ENCODE measurements at places on chromosomes 16 and 17.
A peak's percentile ranks its signal among the peaks of the same experiment; 100 is the strongest.

DNA sequence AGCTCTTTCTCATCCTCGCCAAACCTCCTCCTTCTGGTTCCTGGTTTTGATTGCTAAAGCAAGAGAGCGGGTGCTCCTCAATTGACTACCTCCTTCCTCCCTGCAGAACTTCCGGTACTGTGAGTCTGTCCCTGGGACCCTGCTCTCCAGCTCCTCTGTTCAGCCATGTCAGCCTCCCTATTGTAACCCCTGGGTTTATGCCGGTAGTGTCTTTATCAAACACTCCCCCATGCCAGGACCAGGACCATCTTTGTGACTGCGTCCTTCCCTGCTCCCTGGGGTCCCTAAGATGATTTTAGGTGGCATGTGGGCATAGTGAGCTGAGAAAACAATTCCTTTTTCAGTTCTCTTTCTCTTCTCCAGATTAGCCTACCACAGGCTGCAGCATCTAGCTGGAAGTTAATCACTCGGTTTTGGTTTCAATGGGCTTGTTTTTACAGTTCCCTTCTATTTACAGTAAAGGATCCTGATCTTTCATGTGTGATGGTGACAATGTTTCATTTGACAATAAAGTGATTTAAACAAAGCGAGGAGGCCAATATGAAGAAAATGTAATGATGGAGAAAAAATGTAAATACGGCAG is 27.7 kb upstream of the IL21R start:
- no peak for DNase-seq

DNA sequence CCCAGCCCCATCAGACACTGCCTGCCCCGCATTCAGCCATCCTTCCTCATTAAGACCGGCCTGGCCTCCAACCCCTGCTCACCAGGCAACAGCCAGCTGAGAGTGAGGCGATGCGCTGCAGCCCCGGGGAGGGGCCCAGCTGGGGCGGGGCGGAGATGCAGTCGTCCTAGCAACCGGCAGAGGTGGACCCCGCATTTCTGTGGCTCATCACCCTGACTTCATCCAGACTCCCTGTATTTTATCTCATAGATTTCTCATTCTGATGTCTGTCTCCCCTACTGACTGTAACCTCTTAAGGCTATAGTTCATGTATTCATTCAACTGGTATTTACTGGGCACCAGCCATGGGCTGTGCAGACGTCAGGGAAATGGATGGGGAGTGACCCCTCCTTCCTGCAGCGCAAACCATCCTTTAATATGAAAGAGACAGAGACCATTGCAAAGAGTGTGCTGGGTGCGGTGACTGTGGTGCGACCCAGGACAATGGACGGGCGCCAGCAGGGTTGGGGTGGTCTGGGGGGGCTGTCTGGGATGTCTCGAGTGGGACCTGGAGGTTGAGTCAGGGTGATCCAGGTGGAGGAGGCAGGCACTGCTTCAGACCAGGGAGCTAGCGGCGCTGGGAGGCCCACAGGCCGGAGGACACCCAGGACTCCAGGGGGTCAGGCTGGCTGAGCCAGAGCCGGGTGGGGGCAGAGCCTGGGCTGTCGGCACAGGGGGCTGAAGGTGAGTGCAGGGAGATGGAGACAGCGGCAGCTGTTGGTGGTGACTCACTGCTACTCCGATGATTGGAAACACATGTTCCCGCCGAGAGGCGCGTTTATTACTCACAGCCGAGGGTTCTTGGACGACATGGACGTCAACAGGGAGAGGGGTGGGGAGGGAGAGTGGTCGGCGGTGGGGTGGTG is 10.5 kb upstream of the TIMP2 start:
- no peak for DNase-seq

- no peak for DNase-seq
These were observed 446.6 kb upstream of the ASIC2 start for GRCh38 chr17:33739714-33740113.

DNA sequence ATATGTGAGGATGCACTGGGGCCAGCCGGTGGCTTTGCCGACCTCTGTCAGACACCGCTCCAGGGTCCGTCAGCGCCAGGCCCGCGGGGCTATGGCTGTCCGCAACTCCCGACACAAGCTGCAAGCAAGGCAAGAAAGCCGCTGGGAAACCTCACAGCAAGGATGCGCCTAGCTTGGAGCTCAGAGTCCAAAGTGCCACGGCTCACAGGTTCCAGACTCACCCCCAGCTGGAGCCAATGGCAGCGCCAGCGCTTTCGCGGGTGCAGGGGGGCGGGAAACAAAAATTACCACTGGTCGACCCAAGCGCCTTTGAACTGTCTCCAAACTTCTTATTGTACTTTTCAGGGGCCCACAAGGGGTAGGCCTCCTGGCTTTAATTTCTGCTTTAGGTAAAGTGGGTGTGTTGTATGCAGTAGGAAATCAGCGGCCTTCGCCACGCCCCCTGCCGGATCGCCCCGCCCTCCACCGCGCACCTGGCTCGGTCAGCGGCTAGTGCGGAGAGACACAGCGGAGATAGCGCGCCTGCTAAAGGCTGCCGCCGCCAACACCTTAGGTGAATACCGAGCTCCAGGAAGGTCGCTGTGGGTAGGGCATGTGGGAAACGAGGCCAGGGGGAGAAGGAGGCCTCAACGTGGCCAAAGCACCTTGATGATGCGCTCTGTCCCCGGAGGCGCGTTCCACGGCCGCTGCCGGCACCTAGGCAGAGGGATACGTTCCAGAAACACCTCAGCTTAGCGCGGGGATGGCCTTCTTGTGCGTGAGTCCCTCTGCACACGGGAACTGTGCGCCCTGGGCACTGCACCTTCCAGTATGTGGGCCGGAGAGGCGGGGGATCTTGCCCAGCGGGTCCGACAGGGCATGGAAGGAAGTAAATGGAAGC is 61.0 kb upstream of the RBL2 start:
- peak; percentile 22 for DNase-seq

DNA sequence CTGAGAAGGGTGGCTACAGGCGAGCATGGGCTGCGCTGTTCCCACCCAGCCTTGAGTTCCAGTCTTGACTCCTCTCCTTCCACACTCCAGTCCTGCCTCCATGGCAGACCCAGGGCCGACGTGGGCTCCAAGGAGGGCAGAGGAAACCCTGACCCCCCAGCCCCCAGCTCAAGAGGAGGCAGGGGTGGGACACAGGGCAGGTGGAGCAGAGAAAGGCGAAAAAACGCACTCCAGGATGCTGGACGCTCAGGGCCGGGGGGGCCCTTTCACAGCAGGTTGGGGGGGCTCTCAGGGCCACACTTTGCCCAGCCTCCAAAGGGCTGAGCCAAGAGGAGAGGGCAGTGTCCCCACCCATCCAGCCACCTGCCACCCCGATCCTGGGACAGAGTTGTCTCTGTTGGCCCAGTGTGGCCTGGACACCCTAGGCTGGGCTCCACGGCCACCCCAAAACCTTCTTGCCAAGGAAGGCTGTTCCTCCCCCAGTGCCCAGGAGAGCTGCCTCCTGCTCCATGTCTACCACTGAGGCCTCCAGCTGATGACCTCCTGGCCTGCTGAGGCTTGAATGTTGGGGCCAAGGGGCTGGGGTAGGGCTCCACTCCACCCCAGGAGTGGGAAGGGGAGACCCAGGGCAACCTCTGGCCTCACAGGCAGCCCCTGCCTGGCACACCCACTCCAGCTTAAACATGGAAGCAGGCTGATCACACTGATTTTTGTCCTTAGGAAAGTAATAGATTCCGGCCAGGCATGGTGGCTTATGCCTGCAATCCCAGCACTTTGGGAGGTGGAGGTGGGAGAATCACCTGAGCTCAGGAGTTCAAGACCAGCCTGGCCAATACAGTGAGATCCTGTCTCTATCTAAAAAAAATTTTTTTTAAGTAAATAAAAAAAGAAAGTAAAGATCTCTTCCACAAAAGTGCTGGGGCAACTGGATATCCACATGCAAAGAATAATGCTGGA is 7.4 kb upstream of the CCDC57 start:
- no peak for DNase-seq

DNA sequence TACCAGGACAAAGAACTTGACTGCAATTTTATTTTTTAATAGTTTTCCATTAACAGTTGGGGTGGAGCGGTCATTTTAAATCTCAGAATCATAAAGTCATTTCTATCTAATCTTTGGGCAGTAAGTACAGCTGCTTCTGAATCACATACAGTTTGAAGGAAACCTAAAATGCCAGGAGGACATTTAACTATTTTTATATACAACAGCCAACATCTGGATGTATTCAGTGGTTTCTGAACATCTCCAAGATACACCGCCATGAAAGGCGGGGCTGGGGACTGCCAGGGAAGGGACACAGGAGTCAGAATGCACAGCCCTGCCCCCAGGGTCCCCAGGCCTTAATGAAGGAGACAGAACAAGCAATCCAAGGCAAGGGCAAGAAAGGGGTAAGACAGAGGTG is 392.3 kb downstream of the SLC39A11 start:
- DNase-seq, result no peak

GRCh38 chr17:39763051-39763820 is 25.5 kb downstream of the GRB7 start:
- DNase-seq, result no peak

DNA sequence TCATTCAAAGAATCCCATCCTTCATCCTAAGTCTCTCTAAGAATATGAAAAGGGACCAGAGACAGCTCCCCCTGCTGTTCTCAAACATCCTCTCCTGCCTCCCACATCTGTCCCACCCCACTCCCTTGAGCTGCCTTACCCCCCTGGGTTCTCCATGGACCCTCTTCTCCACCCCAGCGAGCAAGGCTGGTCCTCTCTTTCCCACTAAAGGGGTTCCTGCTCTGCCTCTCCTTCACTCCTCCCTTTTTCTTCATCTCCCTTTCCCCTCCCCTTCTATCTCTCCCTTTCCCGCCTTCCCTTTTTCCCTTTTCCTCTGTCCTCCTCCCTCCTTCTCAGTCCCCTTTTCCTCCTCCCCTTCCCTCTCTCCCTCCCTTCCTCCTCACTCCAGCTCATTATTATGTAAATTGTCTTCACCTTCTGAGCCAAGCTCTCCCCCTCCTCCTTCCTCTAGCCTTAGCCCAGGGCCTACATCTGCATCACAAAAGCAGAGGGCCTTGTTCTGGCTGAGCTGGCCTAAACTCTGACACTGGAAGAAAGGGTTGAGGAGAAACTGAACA is 90.0 kb downstream of the GNAO1 start:
- DNase-seq, result no peak

- no peak for DNase-seq
These were observed 124.1 kb downstream of the PRKCA start for GRCh38 chr17:66426397-66427033.

Measured in NCI-H1092 (cell line).